ENCODE measurements at places on chromosomes 12 and 14.

DNA sequence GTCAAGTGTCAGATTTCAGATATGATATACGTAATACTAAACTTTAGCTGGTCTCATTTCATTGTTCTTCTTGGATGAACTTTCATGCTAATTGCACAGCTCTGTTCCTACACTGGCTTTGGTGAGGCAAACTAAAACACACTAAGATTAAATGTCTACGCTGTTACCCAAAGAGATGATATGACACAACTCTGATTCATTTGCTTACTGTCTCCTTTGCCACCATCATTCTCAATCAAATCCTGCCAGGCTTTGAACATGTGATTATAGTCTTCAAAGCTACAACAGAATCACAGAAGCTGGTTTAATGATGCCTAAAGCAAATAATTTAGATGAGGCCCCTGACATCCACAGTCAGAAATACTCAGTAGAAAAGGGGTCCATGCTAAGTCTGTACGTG is 37.7 kb downstream of the MDGA2 start:
- DNase-seq, result no peak

DNA sequence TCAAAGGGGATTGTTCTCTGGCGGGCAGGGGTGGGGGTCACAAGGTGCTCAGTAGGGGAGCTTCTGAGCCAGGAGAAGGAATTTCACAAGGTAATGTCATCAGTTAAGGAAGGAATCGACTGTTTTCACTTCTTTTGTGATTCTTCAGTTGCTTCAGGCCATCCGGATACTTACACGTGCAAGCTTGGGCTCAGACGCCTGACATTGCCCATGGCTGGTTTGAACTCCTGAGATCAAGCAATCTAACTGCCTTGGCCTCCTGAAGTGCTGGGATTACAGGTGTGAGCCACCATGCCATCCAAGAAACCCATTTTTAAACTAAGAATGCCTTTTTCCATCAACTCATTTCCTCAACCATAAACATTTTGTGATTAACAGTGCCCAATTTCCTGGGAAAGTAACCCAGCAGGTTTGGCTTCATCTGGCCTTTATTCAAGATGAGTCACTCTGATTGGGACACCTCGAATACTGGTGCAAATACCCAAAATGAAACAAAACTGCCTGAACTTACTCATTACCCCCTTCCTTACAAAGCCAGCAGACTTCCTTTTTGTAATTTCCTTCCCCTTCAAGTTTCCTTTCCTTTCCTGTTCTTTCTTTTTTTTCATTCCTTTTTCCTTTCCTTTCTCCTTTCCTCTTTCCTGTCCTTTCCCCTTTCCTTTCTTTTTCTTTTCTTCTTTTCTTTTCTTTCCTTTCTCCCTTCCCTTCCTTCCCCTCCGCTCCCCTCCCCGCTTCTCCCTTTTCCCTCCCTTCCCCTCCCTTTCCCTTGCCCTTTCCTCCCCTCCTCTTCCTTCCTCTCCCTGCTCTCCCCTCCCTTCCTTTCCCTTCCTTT is 10.2 kb upstream of the RNASE10 start:
- DNase-seq, result no peak

DNA sequence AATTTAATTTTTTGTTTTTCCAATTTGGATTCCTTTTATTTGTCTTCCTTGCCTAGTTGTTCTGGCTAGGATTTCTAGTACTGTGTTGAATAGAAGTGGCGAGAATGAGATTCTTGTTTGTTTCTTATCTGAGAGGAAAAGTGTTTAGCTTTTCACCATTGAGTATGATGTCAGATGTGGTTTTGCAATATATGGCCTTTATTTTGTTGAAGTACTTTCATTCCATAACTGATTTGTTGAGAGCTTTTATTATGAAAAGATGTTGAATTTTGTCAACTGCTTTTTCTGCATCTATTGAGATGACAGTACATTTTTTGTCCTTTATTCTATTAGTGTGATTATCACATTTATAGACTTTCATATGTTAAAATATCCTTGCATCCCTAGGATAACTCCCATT is 462.0 kb downstream of the CCDC91 start:
- DNase-seq, result no peak

DNA sequence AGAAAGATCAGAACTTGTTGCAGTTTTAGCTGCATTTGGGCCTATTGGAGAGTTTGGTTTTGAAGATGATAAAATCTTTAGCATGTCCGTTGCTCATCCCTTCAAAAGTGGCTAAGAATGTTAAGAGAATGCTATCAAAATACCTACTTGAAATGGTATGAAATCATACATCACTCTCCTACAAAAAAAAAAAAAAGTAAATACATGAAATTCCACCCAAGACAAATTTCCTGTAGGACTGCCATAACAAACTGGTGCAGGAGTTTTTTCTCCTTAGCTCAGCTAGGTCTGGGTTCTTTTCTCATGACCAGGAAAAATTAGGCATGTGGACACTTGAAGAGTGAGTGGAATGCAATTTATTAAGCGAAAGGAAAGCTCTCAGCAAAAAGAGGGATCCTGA is 15.9 kb upstream of the FAR2 start:
- DNase-seq, result no peak

- DNase-seq, result no peak
Observed at GRCh38 chr12:118354903-118355302, 17.8 kb downstream of the TAOK3 start.

- DNase-seq, result no peak
Observed at GRCh38 chr12:57869298-57869926, 22.9 kb upstream of the CTDSP2 start.

GRCh38 chr12:113092607-113093408 is 36.3 kb downstream of the DTX1 start:
- DNase-seq, result no peak

DNA sequence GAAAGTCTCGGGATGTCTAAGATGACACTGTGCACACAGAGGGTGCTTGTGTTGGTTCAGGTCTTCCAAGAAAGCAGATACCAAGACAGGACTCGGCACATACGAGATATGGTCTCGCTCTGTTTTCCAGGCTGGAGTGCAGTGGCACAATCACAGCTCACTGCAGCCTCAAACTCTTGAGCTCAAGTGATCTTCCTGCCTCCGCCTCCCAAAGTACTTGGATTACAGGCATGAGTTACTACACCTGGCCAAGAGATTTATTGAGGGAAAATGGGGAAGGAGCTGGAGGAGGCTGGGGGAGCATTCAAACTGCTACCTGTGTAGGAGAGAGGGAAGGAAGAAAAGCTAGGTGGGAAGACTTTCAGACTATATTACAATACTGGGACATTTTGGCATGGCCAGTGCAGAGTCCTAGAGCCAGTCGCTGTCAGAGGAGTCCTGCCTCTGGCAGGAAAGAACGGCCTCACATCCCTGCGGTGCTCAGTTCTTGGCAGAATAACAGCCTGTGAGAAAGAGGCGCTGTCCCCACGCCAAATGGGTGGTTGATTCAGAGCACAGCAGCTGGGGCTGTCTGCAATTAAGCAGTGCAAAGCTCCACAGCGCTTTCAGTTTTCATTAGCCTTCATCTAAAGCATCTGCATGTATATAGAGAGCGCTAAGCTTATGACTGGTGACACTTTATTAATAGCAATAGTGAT is 18.3 kb downstream of the SLC17A8 start:
- no peak for DNase-seq

DNA sequence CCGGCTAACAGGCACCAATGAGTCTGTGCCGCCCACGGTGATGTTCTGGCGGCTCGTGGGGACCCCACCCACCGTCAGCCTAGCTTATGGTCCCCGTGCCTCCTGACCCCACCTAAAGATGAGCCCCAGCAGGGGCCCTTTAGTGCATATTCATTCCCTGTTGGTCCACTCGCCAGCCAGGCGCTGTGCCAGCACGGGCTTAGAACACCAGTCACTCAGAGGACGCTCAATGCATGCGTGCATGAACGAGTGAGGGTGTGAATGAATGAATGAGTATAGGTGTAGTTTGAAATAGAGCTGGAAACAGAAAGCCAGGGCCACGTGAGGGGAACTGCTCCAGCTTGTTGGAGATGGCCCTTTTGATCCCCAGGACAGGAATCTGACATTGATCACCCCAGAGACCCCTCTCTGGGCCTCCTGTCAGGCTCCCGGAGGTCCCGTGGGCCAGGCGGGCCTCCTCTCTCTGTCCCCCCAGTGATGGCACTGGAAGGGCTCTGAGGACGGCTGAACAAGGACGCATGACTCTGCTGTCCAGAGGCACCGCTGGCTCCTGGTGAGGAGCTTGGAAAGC is 193.9 kb upstream of the C14orf180 start:
- DNase-seq, result no peak

- DNase-seq, result no peak
Observed at GRCh38 chr12:14871886-14872285, 13.8 kb downstream of the MGP start.

All from stimulated activated CD4-positive, alpha-beta T cell treated with anti-CD3 and anti-CD28 coated beads, Interleukin-1b, Interleukin-23, amount 100 ng/mL, for 1 hour (primary cell).